ENCODE measurements at places on chromosomes 5 and 9. TPM values are rescaled to one million over a fixed set of nuclear protein-coding genes. Genes with fewer than 3 reads are reported as not detected.

SNAPC4 gene
- 22.7 TPM for total RNA-seq

SLC34A3 gene
- not detected for total RNA-seq

ZNF883 gene
- total RNA-seq = 0.16 TPM

PLAC8L1 gene
- total RNA-seq = 0.74 TPM

PTGES gene
- 0.39 TPM for total RNA-seq

TSSK1B gene
- total RNA-seq = not detected

ALDH1A1 gene
- not detected for total RNA-seq

LIFR gene
- total RNA-seq = 0.25 TPM

INSL4 gene
- not detected for total RNA-seq

GRCh38 chr5:175461370-175461769 is 17.0 kb upstream of the SFXN1 start:
- DNase-seq = no peak

DNA sequence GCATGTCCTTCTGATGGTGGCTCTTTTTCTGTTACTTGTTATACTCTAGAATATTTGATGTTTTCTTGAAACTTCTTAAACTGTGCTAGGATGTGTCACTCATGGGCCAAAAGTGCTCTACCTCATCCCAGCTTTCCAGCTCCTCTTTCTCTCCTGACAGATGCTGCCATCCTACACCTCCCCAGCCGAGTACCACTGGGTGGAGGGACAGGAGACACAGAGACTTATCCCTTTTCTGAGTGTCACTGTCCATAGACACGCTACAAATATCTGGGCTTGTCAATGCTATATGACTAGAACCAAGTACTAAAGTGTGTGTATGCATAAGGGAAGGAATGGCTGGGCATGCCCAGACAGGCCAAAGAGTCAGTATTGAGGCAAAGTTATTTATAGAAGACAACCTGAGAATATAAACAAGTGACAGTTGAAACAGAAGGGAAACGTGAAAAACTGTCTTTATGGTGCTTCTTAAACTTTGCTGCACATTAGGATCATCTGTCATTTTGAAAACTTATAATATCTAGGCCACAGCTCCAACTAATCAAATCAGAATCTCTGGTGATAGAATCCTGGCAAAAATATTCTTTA is 188.0 kb downstream of the CARTPT start:
- DNase-seq = no peak

DNA sequence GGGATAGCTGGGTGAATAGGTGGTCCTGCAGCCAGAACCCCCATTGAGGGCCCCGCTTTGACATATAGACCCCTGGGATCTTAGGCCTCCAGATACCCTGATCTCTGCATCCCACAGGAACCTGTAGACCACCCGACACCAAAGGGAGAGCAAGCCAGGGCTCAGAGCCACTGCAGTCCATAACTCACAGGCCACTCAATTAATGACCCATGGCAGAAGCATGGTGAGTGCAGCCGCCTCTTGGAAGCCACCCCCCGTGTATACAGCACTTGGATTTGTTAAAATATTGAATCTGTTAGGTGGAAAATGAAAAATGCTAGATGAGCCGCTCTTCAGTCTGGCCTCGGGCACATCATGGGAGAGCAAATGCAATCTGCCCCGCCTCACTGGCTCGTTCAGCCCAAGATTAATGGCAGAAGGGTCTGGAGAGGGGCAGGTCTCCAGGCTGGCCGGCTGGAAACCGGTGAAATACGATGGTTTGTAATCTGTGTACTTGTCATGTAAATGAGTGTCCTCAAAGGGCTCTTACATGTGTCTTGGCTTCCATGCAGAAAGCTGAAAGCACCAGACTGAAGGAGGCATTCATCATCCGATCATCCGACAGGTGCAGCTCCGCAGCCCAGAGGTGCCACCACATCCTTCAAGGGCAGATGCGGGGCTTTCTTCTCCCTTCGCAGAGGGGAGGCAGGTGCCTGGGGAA is 111.3 kb downstream of the OLFM1 start:
- DNase-seq = no peak

DNA sequence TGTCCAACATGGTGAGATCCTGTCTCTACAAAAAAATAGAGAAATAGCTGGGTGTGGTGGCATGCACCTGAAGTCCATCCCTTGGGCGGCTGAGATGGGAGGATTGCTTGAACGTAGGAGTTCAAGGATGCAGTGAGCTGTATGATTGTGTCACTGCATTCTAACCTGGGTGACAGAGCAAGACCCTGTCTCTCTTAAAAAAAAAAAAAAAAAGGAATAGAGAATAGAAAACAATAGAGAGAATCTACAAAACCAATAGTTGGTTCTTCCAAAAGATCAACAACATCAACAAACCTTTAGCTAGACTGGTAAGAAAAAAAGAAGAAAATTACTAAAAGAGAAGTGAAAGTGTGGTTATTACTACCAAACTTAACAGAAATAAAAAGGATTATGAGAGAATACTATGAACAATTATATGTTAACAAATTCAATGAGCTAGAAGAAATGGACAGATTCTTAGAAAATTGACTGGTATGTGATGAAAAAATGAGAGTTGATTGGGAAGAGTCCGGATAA is 8.1 kb upstream of the SLC38A9 start:
- DNase-seq = no peak

DNA sequence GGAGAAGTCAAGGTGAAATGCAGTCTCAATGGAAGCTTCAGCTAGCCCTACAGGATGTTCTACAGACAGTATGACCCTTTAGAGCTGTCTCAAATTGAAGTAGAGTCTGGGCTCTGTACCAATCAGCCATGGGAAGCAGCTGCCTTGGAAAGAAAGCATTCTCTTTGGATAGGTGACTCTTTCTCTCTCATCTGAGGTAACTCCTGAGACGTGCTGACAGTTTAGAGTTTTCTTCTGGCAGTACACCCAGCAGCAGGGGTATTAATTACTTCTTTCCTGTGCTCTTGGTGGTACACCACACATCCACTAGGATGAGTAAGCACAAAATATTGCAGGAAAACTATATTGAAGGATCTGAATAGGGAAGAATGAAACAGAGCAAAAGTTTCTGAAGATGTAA is 329.6 kb upstream of the RGMB start:
- no peak for DNase-seq

GRCh38 chr5:41071242-41071641 is at the start of gene MROH2B:
TSS of gene MROH2B (minus strand) at chr5:41071342. CDS start at chr5:41070852, 490 bp downstream.
- no peak for DNase-seq

- DNase-seq = no peak
These were observed 59.2 kb downstream of the SMC5 start for GRCh38 chr9:70318002-70318401.

DNA sequence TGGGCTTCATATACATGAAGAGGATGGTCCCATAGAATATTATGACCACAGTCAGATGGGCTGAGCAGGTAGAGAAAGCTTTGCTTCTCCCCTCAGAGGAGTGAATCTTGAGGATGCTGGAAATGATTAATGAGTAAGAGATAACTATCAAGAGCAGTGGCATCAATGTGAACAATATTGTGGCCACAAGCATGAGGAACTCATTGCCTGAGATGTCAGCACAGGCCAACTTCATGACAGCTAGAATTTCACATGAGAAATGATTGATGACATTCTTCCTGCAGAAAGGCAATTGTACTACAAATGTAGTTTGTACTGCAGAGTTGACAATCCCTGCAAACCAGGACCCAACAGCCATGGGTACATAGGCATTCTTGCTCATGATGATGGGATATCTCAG is 586 bp downstream of the OR13C9 start:
- no peak for DNase-seq

DNA sequence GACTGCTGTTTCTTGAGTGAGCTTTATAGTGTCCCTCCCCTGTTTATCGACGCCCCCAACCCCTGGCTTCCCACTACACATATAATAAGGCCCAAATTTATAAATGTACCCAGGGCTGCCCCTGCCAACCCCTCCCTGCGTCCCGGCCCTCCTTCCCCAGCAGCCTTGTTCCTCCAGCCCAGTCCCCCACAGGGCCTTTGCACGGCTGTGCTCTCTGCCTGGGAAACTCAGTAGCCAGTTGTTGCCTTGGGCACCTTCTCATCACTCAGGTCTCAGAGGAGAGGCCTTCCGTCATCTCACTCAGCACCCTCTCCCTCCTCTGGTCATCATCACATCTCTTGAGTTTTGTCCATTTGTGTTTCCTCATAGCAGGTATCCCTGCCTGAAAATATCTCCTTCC is 15.8 kb upstream of the UNC5A start:
- DNase-seq = no peak

DNA sequence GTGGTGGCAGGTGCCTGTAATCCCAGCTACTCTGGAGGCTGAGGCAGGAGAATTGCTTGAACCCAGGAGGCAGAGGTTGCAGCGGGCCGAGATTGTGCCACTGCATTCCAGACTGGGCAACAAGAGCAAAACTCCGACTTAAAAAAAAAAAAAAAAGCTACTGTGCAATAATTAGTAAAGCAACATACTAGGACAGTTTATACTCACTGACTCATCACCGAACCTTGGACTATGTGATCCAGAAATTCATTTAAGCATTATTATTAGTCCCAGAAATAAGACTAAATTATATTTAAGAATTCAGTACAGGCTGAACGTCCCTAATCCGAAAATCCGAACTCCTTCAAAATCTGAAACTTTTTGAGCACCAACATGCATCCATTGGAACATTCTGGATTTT is 37.8 kb downstream of the GOLPH3 start:
- DNase-seq = no peak

GRCh38 chr9:8703904-8704303 is 904.3 kb upstream of the DMAC1 start:
- no peak for DNase-seq

DNA sequence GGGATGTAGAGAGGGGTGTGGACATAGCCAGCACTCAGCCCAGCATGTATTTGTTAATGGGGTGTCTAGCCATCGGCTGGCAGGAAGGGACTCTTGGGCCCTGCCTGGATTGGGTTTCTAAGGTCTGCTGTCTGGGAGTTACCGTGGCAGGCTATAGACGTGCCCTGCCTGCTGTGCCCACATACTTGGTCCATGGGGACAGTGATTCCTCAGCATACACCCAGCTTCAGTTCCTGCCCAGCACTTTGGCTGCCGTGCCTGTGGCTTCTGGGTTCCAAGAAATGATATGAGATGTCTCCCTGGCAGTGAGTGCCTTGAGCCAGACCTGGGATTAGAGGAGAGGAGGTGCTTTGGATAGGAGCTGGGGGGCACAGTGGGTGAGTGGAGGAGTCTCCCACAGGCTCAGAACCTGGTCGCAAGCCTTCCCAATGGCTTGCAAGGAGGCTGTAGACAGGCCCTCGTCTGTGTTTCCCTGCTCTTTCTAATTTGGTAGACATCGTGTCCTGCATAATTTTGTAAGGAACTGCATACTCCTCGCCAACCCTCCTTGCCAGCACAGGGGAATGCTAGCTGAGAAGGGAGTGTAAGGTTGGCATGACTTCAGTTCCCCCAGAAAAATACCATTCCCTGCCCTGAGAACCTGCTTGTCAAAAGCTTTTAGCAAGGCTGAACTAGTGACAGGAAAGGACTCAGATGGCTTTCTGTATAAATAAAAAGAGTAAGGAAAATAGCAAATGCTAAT is 287.9 kb downstream of the ZSWIM6 start:
- no peak for DNase-seq

GRCh38 chr5:128513806-128514205 is 24.2 kb downstream of the FBN2 start:
- no peak for DNase-seq

DNA sequence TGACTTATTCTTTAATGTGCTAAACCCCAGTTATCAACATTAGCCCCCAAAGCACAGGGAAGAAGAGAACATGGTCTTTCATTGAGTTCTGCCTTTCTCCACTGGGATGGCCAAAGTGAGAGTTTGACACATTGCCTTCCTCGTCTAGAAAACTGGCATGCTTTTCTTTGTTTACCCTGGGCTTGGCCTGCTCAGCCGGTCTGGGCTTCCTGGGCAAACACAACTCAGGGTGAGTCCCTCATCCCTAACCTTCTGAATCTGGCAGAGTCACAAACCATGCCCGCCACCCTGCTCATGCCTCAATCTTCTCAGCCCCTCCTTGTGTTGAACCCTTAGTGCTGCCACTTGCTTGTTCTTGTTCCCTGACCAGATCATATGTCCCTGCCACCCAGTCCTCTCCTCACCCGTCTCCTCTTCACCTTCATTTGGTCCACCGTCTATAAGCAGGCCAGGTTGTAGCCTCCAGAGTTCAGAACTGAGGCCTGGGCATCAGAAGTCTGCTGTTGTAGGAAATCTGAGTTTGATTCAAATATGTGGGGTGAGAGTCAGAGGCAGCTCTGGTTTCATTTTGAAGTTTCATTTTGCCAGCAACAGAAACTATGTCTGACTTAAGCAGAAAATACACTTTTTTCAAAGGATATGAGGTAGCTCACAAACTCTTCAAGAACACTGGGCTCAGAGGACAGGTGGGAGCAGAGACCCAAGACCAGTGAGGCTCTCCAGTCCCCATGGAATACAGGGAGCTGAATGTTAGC is 217.6 kb downstream of the NDUFS4 start:
- no peak for DNase-seq

DNA sequence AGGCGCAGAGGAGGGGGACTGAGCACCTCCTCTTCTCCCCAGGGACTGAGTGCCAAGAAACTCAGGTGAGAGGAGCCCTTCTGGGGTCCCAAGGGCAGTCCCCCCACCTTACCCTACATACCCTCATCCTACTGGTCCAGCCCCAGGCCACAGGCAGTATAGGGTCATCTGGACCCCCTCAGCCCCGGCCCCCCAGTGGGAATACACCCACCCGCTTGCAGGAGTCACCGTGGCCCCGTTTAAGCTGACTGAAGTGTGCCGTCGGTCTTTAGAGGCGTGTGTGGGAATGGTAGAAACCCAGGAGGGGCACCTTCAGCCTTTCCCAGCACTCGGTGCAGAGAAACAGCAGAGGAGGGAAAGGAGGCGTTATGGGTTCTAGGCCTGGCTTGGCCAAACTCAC is 30.8 kb downstream of the COL15A1 start:
- no peak for DNase-seq

- DNase-seq = no peak
These were observed 96.4 kb downstream of the OXCT1 start for GRCh38 chr5:41773799-41774198.

- DNase-seq = no peak
These were observed 26.0 kb downstream of the BICD2 start for GRCh38 chr9:92738661-92739081.

- no peak for DNase-seq
These were observed 16.6 kb upstream of the CAVIN4 start for GRCh38 chr9:100561256-100561655.

GRCh38 chr9:128361296-128361985 is 9.7 kb upstream of the URM1 start:
- no peak for DNase-seq

GRCh38 chr5:65480306-65480865 is 1.3 kb downstream of the ADAMTS6 start:
- DNase-seq = no peak

- DNase-seq = no peak
These were observed 21.8 kb upstream of the TMEM252 start for GRCh38 chr9:68562461-68562860.

DNA sequence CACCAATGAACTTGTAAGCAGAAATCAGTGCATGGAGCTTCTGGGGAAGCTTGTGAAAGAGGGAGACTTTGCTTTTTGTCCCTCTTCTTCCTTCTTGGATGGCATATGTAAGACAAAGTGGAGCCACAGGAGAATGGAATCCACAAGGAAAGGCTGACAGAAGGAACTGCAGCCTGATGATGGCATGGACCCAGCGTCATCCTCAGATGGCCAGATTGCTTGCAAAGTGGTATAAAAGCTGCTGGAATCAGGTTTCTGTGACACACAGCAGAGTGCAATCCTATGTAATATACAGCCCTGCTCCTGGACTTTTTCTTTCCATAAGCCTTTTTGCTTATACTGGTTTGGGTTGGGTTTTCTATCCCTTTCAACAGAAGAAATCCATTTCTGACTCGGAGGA is 31.4 kb upstream of the SPARC start:
- no peak for DNase-seq
